ENCODE measurements at places on chromosomes 4 and X. TPM values are rescaled to one million over a fixed set of nuclear protein-coding genes. Genes with fewer than 3 reads are reported as not detected.

Gene FAM156B
- polyA plus RNA-seq = 17.1 TPM

Gene SGMS2
- polyA plus RNA-seq = 39.1 TPM

Gene SLIT2
- polyA plus RNA-seq = 43.9 TPM

Gene DGKK
- polyA plus RNA-seq = not detected

Gene ADD1
- 175 TPM for polyA plus RNA-seq

Gene SPOCK3
- polyA plus RNA-seq = not detected

Gene EDNRA
- polyA plus RNA-seq = 0.48 TPM

Gene RASSF6
- not detected for polyA plus RNA-seq

Gene CLCN4
- polyA plus RNA-seq = 0.29 TPM

Gene FATE1
- not detected for polyA plus RNA-seq

Gene OFD1
- 9.6 TPM for polyA plus RNA-seq

Gene GABRG1
- not detected for polyA plus RNA-seq

Gene ZNF718
- polyA plus RNA-seq = 2.7 TPM

Gene MTMR8
- not detected for polyA plus RNA-seq

Gene FAM9A
- not detected for polyA plus RNA-seq

Gene WDR19
- 17.3 TPM for polyA plus RNA-seq

Gene ARX
- polyA plus RNA-seq = not detected

Gene RASGEF1B
- polyA plus RNA-seq = not detected

Gene TEX11
- polyA plus RNA-seq = not detected

Gene TAF7L
- polyA plus RNA-seq = 0.53 TPM

Gene CLDN2
- not detected for polyA plus RNA-seq

Gene PNMA5
- polyA plus RNA-seq = not detected

Gene CXCR3
- not detected for polyA plus RNA-seq

Gene FAM9C
- not detected for polyA plus RNA-seq

Gene TMEM156
- polyA plus RNA-seq = not detected

Gene FGFBP2
- polyA plus RNA-seq = not detected

Gene WWC2
- 44.1 TPM for polyA plus RNA-seq

Gene CABS1
- not detected for polyA plus RNA-seq

Gene CXXC4
- not detected for polyA plus RNA-seq

Gene UGT2B15
- not detected for polyA plus RNA-seq

Gene CT55
- not detected for polyA plus RNA-seq

Gene BEND2
- not detected for polyA plus RNA-seq

Gene PCYT1B
- not detected for polyA plus RNA-seq

Gene TCEAL7
- polyA plus RNA-seq = 21.8 TPM

All from GM23248 (cell line).